ENCODE measurements at places on chromosomes 6 and 20.

DNA sequence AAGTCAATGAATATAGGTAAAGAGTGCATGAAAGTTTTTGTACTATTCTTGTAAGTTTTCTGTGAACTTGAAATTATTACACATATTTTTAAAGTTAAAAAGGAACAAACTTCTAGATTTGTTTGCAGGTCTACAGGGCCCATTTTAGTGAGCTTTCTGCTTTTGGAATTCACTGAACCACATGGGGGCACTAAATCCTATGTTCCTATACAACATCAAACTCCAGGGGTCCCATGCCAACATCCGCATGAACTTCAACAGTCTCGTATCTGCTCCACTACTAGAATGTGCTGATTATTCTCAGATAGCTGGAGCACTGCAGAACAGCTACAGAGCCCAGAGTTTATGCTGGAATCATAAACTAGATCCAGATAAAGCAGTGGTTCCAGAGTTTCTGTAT is 347.9 kb upstream of the SPTLC3 start:
- no peak for DNase-seq

GRCh38 chr6:169427856-169428255 is 174.2 kb upstream of the THBS2 start:
- no peak for DNase-seq

- no peak for DNase-seq
Observed at GRCh38 chr6:65161661-65162060, 545.4 kb downstream of the EYS start.

GRCh38 chr6:133880896-133881295 is 8.0 kb upstream of the TCF21 start:
- DNase-seq = no peak

DNA sequence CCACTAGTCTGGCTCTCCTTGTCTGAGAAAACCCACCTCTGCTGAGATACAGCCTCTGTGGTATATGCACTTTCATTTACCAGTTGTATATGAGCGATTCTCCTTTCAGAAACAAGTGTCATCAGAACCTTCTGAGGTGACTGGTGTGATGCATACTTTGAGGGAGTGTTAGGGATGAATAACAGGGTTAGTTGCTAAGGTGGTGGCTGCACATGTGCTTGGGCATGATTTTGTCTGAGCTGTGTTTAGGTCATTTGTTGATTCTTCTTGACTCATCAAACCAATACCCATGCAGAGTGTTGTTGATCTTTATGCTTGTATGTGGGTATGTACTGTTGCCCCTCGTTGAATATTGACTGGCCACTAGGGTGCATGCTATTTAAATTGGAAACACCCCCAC is 25.7 kb downstream of the DTD1 start:
- no peak for DNase-seq

DNA sequence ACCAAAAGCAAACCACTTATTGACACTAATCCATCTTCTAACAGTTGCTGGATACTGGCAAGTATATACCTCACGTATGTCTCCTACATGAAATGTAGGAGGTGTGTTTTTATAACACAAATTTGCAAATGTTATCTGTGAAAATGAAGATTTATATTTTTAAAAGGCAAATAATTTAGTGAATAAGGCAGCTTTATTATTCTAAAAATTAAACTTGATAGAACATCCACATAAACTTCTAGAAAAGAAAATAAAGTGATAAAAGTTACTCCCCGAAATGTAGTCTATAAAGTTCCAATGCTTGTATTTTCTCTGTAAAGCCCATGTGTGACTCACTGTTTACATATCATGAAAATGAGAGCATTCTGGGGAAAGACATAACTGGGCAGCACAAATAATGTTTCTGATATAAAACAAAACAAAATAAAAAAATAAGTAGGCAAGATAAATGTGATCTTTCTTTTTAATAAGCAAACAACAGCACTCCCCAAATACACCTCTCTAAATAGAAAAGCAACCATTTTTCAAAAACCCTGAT is 84.4 kb downstream of the MAP7 start:
- DNase-seq = no peak

DNA sequence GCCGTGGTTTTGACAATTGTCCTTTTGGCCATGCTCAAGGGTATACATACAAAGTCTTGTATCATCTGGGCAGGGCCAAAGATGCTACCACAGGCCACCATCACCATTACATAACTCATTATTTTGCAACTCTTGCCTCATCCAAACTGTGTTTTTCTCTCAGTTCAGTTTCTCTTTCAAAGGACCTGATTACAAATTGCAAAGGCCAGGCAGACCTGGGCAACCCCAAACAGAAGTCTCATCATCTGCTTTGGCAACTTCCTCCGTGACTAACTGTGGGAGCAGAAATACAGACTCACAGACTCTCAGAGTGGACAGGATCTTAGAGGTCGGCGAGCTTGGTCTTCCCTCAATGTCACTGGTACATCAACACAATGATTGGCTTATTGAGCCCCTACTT is 117.8 kb upstream of the NEDD9 start:
- DNase-seq = no peak

- DNase-seq = no peak
Observed at GRCh38 chr6:50952092-50952907, 133.6 kb downstream of the TFAP2B start.

DNA sequence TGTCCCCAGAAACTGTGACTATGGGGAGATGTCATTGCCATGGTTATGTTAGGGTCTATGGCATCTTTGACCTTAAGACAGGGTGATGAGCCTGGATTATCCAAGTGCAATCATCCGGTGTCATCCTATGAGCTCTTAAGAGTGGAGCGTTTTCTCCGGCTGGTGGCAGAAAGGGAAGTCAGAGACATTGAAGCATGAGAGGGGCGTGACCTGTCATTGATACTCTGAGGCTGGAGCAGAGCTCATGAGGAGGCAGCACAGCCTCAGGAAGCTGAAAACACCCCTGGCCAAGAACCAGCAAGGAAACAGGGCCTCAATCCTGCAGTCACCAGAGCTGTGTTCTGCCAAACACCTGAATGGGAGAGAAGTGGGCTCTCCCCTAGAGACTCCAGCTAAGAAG is 59.6 kb downstream of the ANKRD60 start:
- no peak for DNase-seq

- DNase-seq = peak; percentile 26
Observed at GRCh38 chr6:125791151-125791819, 525 bp downstream of the NCOA7 start.

All from T-cell (primary cell).